ENCODE measurements at places on chromosomes 7 and 10.

DNA sequence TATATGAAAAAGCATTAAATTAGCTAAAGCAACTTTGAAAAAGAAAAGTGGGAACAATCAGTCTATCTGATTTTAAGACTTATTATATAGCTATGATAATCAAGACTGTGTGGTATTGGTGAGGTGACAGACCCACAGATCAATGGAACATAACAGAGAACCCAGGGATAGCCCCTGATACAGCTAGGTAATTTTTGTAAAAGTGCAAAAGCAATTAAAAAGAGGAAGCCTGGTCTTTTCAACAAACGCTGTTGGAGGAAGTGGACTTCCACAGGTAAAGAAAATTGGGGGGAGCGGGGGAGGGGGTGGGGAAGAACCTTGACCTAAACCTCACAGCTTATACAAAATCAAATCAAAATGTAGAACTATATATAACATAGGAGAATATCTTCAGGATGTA lies 45.4 kb downstream of the GNA12 start:
- DNase-seq: no peak

DNA sequence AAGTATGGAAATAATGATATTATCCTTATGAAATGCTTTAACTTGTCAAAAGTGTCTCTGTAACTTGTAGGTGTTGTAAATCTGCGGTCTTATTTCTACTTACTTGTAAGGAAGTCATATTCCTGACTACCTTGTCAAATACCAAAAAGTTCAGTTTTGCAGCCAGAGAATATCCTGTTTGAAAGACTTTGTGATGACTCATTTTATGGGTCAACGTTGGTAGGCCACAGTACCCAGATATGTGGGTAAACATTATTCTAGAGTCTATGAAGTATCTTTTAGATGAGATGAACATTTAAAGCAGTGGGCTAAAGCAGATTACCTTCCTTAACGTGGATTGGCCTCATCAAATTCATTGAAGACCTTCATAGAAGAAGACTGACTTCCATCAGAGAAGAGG lies 195.3 kb downstream of the PPP1R9A start:
- no peak for DNase-seq

DNA sequence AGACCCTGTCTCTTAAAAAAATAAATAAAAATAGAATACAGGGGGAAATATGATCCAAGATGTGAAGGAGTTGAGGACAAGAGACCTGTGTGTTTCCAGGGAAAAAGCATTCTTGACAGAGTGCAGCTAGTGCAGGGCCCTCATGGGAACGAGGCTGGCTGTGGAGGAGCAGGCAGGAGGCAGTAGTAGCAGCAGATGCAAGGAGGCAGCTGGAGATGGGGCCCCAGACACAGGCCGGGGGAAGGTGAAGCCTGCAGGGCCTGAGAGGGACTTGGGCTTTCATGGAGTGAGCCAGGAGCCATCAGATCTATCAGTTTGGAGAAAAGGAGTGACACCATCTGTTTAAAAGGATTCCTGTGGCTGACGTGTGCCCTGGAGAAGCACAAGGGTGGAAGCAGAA lies 71.4 kb upstream of the ZNF438 start:
- no peak for DNase-seq

DNA sequence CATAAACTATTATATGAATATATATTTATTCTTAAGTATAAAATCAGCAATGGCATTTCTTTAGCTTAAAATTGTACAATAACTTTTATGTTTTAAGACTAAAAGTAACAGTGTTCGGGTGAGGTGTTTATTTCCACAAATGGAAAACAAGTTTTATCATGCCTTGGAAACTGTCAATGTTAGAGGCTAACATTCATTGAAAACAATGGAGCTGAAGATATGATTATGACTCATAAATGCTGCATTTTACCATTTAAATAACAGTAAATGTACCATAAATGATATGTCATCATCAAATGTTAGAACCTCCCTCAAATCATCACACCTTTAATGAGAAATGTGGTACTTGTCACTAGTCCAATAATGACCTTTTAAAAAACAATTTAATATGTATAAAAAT lies 897.3 kb downstream of the PCDH15 start:
- no peak for DNase-seq

DNA sequence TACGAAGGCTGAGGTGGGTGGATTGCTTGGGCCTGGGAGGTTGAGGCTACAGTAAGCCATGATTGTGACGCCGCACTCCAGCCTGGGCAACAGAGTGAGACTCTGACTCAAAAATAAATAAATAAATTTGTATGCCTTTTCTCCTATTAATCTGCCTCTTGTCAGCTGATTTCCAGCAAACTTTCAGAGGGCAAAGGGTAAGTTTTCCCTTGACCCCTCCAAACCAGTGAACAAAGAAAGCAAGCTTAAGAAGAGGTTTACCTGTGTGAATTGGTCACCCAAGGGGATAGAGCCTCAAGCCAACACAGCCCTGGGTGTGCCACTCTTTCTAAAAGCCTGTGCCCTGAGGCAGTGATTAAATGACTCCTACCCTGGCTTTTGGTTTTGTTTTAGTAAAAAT lies 30.8 kb downstream of the GOT1 start:
- no peak for DNase-seq

- DNase-seq: peak; percentile 58
These were observed 112.2 kb downstream of the CLEC2L start for GRCh38 chr7:139635526-139636302.

- DNase-seq: no peak
These were observed 24.8 kb downstream of the TBC1D12 start for GRCh38 chr10:94427166-94427565.

GRCh38 chr7:117230276-117231046 lies 92.4 kb downstream of the WNT2 start:
- no peak for DNase-seq

- DNase-seq: peak; percentile 16
These were observed 712.1 kb downstream of the PHTF2 start for GRCh38 chr7:78510580-78511188.

GRCh38 chr10:110512461-110513187 lies 14.9 kb downstream of the DUSP5 start:
- no peak for DNase-seq

DNA sequence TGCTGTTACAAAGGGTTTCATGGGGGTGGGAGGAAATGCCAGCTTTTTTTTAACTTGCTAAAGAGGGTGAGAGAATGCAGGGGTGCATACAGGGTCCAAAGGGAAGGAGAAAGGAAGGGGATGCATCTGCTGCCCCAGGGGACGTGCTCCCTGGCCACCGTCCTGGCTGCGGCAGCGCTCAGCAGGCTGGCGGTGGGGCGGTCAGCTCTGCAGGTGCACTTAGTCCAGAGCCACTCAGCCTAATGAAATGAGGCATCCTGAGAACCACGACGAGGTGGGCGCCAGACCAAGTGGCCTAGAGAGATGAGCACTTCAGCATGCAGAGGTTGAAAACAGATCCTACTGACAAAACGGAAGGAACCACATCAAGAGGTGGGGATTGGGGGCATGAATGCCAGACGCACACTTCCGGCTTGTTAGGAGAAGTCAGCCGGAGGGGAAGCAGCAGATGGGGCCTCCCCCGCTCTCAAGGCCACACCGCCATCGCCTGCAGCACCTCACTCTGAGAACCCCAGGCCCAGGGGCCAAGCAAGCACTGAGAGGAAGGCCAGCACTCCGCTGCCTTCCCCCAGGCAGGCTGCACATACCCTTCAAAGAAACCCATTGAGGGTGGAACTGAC lies 94.5 kb downstream of the MAD1L1 start:
- peak; percentile 93 for DNase-seq

GRCh38 chr7:150515248-150516147 lies 826 bp downstream of the GIMAP7 start:
- DNase-seq: no peak

DNA sequence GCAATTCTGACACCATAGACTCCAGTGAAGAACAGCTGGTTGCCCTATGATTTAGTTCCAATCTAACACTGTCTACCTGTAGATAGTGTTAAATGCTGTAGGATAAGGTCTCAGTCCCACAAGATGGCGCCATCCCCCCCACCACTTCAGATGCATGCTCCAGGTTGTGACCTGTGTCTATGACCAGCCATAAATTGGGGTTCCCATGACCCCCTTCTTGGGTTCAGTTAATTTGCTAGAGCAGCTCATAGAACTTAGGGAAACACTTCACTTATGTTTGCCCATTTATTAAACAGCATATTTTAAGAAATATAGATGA lies 13.1 kb downstream of the CCSER2 start:
- no peak for DNase-seq

- DNase-seq: no peak
These were observed at the start of gene AIFM2 for GRCh38 chr10:70132098-70133029. Gene AIFM2, minus strand, starts transcription at chr10:70132825. Its CDS starts 8,741 bp downstream, at chr10:70124084.

DNA sequence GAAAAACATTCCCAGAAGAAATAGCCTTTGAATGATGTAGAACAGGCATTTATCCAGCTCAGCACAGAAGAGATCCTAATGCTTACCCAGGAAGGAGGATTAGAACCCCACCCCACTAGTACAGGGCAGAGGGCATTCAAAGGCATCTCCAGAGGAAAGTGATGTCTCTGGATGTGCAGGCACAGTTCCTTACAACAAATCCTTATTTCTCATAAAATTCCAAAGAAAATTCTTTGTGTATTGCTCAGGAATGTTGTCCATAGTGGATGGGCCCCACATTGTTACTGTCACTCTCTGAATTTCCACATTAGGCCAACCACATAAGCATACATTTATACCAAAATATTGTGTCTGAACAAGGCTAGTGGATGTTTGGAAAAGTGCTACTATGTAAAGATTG lies 243.0 kb downstream of the ADRA2A start:
- DNase-seq: no peak

- no peak for DNase-seq
These were observed 44.0 kb upstream of the SORBS1 start for GRCh38 chr10:95605163-95605562.

- no peak for DNase-seq
These were observed 95.3 kb downstream of the CUX1 start for GRCh38 chr7:101912716-101913110.

DNA sequence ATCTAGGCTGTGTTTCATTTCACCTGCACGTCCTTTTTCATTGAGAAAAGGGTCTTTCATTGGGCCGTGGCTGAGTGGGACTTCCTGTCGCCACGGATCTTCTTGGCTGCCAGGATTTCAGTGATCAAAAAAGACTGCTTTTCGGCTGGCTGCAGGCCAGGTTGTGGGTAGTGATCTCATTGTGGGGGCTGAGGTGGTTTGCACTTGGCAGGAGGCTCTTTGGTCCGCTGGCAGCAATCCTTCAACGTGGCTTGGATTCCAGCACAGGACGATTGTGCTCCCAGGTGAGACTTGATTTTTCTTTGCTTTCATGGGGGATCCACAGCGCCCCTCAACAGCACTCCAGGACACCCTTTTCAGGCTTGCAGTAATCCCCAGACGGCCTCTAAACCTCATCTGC lies 29.0 kb upstream of the ZNF273 start:
- DNase-seq: peak; percentile 45

GRCh38 chr7:7529328-7529727 lies 6.3 kb downstream of the COL28A1 start:
- no peak for DNase-seq

DNA sequence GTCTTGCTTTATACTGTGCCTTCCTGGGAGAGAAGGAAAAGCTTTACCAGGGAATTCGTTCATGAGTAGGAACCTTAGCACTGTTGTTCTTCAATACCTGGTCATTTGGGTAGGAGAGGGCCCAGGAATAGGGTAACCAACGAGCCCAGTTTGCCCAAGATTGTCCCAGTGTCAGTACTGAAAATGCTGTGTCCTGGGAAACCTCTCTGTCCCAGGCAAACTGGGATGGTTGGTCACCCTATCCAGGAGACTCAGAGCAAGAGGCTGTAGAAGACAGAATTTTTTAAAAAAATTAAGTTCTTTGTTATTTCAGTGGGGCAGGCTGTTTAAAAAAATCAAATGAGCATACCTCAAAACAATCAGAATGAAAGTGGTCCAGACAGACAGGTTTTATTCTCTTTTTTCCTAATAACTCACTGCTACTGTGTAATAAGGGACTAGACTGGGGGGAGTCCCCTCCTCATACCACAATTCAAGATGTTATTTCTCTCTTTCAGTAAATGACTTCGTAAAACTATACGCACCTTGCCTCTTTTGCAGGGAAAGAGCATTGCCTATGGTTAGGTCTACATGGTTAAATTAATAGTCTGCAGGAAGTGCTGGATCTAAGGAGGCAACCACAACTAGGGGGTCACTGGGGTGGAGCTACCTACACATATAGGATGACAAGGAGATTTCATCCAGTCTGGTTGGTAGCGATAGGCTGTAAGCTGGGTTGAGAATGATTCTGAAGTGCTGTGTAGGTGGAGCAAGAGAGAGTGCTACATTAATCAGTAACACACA lies 41.1 kb upstream of the FAM133B start:
- peak; percentile 100 for DNase-seq

GRCh38 chr7:148699782-148700629 lies 1.3 kb downstream of the CUL1 start:
- DNase-seq: no peak

- DNase-seq: no peak
These were observed 250.4 kb downstream of the RNLS start for GRCh38 chr10:88332503-88333247.

GRCh38 chr7:99402854-99403253 lies 5.5 kb downstream of the PDAP1 start:
- DNase-seq: no peak

DNA sequence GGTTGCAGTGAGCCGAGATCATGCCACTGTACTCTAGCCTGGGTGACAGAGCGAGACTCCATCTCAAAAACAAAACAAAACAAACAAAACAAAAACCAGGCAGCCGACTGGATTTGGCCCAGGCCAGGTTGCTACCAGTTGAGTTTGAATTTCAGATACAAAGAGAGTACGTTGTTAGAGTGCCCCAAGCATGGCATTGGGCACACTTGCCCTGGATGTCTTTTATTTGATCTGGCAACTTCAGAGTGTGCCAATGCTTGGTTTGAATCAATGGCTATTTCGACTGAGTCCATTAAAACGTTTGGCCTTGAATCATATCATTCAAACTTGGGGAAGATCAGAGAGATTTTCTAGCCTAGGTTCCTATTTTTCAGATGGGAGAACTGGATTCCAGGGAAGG lies 213.4 kb upstream of the SHH start:
- DNase-seq: no peak

- DNase-seq: no peak
These were observed 71.0 kb upstream of the GTF2I start for GRCh38 chr7:74586258-74587175.

- no peak for DNase-seq
These were observed 256.6 kb downstream of the SORCS3 start for GRCh38 chr10:104897696-104898095.

GRCh38 chr7:91079487-91079886 lies 184.7 kb upstream of the FZD1 start:
- DNase-seq: no peak

DNA sequence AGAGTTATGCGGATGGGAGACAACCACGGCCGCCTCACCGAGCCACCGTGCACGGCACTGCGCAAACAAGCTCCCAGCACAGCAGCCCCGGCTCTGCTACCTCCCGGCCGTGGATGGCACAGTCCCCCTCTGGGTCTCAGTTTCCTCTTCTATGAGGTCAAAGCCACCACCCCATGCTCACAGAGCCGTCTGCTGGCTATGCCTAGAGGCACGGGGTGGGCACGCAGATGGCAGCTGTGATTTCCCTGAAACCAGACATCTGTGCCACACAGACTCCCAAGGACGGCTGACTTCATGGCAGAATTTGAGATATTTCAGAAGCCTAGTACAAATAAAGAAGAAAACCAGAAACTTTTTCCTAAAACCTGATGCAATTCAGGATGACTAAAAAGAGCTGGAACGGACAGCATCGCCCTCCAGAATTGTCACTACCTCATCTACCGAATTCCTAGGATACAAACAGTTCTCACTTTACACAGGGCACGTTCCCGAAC lies 73.2 kb downstream of the AMZ1 start:
- no peak for DNase-seq

All from Jurkat, Clone E6-1 (cell line).